ENCODE measurements at places on chromosomes 12 and 14. TPM values are rescaled to one million over a fixed set of nuclear protein-coding genes. Genes with fewer than 3 reads are reported as not detected.

The HAL gene
- 0.25 TPM for total RNA-seq

The WNT1 gene
- total RNA-seq, result not detected

The RPGRIP1 gene
- total RNA-seq, result 0.39 TPM

The ZNF10 gene
- 4.7 TPM for total RNA-seq

The CD27 gene
- total RNA-seq, result not detected

The CLEC4D gene
- total RNA-seq, result not detected

The SLC38A4 gene
- 2.3 TPM for total RNA-seq

The PRB2 gene
- not detected for total RNA-seq

The INSM2 gene
- total RNA-seq, result not detected

The CCNT1 gene
- 17.7 TPM for total RNA-seq

The CSRP2 gene
- total RNA-seq, result 12.8 TPM

The AQP6 gene
- not detected for total RNA-seq

The TRAF3 gene
- 17.3 TPM for total RNA-seq

The PLXNC1 gene
- total RNA-seq, result 0.13 TPM

The SERPINA3 gene
- not detected for total RNA-seq

The CYP27B1 gene
- 0.39 TPM for total RNA-seq

The LLPH gene
- 1.9 TPM for total RNA-seq

The ETFBKMT gene
- total RNA-seq, result 2.7 TPM

The ACOT6 gene
- not detected for total RNA-seq

The TBC1D30 gene
- total RNA-seq, result 14.3 TPM

The KLRC1 gene
- not detected for total RNA-seq

The CNTN1 gene
- total RNA-seq, result not detected

The FAM186B gene
- 0.13 TPM for total RNA-seq

The GYS2 gene
- not detected for total RNA-seq

The SCN8A gene
- 0.38 TPM for total RNA-seq

The SOAT2 gene
- not detected for total RNA-seq

The SLC41A2 gene
- total RNA-seq, result 5.7 TPM

The BMP4 gene
- total RNA-seq, result 17.8 TPM

The USP44 gene
- total RNA-seq, result 4.2 TPM

The TMCC3 gene
- total RNA-seq, result 4.8 TPM

The CCDC197 gene
- not detected for total RNA-seq

The TRHDE gene
- under 0.01 TPM for total RNA-seq

The CPNE8 gene
- total RNA-seq, result 11.0 TPM

The OR6C6 gene
- not detected for total RNA-seq

The PRR4 gene
- 0.51 TPM for total RNA-seq

The RASSF8 gene
- total RNA-seq, result 38.6 TPM

The PLEKHH1 gene
- total RNA-seq, result 0.13 TPM

The STYX gene
- total RNA-seq, result 22.2 TPM

The PLA2G1B gene
- total RNA-seq, result not detected

The NXPH4 gene
- total RNA-seq, result not detected

The PLEKHA5 gene
- total RNA-seq, result 6.3 TPM

The CAPZA3 gene
- total RNA-seq, result not detected

The MYH6 gene
- total RNA-seq, result not detected

The OAS2 gene
- 4.5 TPM for total RNA-seq

The SLC25A21 gene
- total RNA-seq, result 0.38 TPM

Data from dermis microvascular lymphatic vessel endothelial cell (primary cell).